AG04450 (cell line): ENCODE measurements at places on chromosomes 6 and 20.

DNA sequence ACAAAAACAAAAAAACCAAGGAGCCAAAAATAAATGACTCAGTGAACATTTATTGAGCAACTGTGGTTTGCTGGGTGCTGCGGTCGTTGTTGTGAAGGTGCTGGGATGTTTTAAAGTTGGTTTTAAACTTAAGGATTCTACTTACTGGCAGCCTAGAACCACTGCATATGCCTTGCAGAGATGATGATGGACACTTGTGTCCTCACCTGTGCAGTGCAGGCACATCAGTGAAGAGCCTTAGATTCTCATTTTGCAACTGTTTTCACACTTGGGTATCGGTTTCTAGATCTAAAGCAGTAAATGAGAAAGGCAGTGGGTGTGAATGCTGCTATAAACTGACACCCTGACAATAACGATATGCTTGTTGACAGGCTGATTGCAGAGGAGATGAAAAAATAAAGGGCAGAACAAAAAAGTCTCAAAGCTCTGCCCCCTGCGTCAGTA lies 68.8 kb downstream of the UTRN start:
- no peak for DNase-seq

DNA sequence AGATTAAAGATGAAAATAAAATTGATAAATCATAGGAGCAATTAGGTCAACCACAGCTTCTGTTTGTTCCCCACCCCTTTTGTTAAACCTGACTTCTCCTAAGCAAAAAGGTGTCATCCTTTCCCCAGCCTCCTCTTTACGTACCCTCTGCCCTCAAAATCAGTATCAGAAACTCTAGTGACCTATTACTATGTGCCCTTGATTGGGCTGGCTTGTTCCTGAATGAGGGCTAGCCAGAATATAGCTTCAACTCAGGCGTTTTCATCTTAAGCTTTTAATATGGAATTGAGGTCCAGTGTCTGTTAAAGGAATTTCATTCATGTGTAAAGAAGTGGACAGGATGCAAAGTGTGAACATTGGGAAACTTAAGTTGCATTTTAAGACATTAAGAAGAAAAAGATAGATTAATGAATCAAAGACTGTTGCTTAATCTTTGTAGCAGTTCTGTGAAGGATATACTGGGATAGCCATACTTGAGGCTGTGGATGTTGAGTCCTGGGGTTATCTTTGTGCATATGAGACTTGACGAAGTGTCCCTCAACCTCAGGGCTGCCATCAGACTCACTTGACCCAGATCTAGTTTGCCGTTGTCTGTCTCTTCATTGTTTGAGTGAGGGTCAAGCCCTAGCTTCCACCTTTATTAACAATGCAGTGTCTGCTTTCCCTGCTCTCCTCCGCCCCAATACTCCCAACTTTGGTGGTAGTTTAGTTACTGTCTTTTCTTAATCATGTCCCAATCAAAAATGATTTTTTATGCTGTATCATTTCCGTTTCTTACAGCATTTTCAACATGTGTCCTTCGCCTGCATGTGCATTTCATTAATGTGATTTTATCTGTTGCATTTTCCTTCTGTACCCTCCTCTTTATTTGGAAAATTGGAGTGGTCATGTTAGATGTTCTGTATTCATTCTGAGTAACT lies 1.9 kb downstream of the TBPL1 start:
- DNase-seq = no peak

- no peak for DNase-seq
These were observed 14.3 kb upstream of the ELOVL2 start for GRCh38 chr6:11058406-11058805.

DNA sequence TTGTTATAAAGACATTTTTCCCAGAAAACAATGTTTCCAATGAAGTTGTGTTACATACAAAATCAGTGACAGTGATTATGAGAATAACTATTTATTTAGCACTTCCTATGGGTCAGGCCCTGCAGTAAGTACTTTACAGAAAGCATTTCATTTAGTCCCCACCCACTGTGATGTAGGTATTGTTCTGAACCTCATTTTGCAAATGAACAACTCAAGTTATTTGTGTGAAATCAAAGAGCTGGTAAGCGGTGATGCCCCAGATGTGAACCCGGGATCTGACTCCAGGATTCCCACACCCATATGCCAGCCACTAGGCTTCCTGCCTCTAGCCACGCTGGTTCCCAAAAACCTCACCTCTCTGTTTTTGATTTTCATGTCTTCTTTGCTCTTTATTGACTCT lies 30.9 kb downstream of the FAXC start:
- DNase-seq = no peak

- no peak for DNase-seq
These were observed 3.3 kb downstream of the APCDD1L start for GRCh38 chr20:58511861-58512260.

DNA sequence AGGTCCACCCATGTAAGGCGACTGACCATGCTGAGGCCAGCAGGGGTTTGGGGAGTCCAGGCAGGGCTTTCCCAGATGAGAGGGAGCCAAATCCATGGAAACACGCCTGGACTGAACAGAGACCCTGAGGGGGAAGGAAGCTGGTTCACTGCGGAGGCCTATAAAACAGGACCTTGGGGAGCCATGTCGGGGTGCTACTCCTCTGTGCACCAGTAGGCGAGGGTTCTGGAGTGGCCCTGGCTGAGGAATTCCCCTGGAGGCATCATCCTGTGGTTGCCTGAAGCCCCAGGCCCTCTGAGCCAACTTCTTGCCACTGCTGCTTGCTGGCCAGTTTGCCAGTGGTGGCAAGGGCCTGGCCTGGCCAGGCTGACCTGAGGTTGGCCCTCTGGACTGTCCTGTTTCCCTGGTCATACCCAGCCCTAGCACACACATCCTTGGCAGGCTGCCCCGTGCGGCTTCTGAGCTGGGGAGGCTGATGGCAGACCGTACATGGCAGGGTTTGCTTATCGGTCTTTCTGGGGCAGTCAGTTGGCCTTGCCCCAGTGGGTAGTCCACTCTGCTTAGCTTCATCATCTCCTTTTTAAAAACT lies 2.2 kb upstream of the LRRN4 start:
- DNase-seq = no peak

- no peak for DNase-seq
These were observed 15.9 kb upstream of the SNAI1 start for GRCh38 chr20:49966861-49967260.

- DNase-seq = no peak
These were observed 5.9 kb downstream of the TEAD3 start for GRCh38 chr6:35490821-35491557.

- no peak for DNase-seq
These were observed 790.1 kb upstream of the SLC35B3 start for GRCh38 chr6:9225441-9225871.

GRCh38 chr6:97422171-97422570 lies 139.2 kb upstream of the MMS22L start:
- no peak for DNase-seq

DNA sequence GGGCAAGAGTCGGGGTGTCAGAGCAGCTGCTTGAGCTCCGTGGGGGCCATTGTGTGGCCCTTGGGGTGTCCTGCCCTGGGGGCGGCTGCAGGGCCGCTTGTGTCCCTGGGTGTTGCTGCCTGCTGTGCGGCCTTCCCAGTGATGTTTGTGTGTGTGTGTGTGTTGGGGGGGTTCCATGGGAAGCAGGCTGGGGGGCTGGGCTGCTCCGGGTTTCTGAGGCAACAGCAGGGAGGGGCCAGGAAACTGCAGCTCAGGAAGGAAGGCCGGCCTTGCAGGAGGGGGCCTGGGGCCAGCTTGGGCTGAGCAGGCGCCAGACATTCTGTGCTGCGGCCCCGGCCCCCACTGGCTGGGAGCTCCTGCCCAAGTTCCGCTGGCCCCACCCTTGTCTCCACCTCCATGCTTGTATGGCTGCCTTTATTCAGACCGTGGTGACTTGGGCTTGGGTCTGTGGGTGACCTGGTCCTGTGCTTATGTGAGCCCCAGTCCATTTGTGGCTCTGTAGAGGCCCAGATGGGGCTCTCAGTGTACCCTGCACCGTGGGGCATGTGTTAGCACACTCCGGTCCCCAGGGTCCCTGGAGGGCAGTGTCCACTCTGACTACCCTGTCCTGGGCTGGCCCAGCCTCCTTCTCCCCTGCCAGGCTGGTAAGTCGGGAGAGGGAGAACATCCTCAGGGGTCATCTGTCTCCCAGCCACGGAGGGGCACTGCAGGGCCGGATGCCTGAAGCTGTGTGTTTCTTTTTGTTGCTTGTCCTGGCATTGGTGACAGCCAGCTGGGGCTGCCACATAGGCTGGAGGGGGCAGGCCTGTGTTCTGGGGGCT lies 4.6 kb upstream of the SOX18 start:
- no peak for DNase-seq

- DNase-seq = no peak
These were observed 20.6 kb downstream of the SESN1 start for GRCh38 chr6:109074133-109074415.

DNA sequence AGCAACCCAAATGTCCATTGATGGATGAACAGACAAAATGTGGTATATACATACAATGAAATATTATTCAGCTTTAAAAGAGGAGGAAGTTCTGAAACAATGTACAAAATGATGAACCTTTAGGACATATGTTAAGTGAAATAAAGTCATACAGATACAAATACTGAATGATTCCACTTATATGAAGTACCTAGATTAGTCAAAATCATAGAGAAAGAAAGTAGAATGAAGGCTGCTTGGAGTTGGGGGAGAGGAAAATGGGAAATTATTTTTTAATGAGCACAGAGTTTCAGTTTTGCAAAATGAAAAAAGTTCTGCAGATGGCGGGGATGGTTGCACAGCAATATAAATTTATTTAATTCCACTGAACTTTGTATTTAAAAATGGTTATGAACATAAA lies 12.4 kb downstream of the COL19A1 start:
- DNase-seq = no peak

GRCh38 chr6:2658788-2659187 lies 91.9 kb downstream of the MYLK4 start:
- DNase-seq = no peak

DNA sequence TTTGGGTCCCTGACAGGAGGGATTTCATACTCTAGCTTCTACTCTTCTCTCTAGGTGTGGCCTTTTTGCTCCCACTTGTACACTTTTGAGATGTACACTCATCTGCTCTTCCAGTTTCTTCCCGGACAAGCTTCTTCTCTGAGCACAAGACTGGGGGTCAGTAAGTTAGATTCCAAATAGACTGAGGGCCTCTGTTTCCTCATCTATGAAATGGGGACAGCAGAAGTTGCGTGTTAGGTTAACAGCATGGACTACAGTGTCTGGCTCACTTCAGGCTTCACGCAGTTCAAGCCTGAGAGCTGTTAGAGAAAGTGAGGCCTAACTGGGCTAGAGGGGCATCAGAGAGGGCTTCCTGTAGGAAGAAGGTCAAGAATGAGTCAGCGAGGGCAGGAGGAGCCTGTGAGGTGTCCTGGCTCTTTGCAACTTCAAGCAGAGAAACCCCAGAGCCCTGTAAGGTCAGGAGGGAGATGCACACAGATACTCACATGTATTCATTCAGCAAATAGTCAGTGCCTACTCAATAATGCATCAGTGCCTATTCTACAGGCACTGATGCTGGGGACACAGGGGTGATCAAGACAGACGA lies 20.6 kb downstream of the XKR7 start:
- no peak for DNase-seq

- no peak for DNase-seq
These were observed 213.1 kb upstream of the STXBP5 start for GRCh38 chr6:146990821-146991798.

GRCh38 chr20:50754420-50754819 lies 23.0 kb downstream of the PARD6B start:
- no peak for DNase-seq

DNA sequence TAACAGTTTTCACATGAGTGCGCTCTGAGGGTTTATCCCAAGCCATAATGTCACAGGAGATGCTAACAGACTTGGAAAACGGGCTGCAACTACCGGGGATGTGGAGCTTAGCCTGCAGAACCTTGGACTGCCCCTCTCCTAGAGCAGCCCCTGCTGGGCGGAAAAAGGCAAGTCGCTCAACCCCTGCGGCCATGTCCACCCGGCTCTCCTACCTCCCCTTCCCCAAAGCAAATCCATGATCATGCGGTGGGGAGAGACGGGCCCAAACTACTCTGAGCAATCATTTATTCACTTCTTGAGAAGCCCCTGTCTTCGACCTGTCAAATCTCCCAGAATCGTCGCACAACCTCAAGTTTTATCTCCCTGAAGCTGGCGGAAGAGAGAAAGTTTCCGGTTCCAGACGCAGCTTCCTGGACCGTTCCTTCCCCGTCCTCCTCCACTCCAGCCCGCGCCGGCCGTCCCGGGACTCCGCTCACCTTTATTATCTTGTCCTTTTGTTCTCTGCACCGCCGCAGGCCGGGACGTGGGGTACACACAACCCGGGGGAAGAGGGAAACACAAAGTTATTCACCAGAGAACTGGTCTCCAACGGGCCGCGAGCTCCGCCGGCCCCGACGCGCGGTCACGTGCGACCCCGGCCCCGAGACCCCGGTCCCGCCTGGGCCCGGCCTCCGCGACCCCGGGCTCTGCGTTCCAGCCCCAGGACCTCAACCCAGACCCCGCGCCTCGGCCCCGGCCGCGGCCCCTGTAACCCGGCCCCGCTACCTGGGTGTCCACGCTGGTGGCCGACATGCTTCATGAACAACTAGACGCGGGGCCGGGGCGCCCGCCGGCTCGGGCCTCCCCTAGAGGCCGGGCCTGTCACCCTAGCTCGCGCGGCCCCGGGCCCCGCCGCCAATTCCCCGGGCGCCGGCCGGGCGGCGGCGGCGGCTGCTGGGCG lies 560 bp downstream of the YTHDF1 start:
- DNase-seq = no peak

DNA sequence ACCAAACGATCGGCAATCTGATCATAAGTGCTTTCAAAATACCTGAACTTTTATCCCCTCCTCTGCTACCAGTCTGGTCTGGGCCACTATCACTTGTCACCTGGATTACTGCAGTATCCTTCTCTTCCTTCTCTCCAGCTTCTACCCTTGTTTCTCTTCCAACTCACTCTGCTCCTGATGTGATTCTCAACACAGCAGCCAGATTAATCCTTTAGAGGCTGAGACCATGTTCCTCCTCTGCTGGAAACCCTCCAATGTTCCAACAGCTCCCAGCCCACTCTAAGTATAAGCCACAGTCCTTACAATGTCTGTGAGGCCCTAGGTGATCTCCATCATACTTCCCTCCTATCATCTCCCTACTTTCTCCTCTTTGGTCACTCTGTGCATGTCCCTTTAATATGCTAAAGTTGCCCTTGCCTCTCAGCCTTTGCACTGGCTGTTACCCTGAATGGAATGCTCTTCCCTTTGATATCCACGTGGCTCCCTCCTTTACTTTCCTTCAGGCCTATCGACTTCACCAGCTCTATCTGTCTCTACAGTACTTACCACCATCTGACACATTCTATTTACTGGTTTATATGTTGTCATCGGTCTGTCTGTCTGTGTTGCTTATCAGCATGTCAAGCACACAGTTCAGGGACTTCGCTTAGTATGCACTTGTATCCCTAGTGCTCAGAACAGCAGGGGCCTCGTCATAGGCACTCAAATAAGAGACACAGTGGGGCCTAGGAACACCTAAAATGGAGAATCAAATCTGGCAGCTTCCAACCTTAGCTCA lies 35.0 kb upstream of the RNF24 start:
- no peak for DNase-seq
